ENCODE measurements at places on chromosomes 11 and 22.

- DNase-seq = no peak
Observed at GRCh38 chr11:4076774-4077173, 17.8 kb upstream of the RRM1 start.

GRCh38 chr22:37188901-37189466 lies 937 bp upstream of the C1QTNF6 start:
- DNase-seq = no peak

- DNase-seq = no peak
Observed at GRCh38 chr11:90218606-90219005, 4.2 kb downstream of the CHORDC1 start.

DNA sequence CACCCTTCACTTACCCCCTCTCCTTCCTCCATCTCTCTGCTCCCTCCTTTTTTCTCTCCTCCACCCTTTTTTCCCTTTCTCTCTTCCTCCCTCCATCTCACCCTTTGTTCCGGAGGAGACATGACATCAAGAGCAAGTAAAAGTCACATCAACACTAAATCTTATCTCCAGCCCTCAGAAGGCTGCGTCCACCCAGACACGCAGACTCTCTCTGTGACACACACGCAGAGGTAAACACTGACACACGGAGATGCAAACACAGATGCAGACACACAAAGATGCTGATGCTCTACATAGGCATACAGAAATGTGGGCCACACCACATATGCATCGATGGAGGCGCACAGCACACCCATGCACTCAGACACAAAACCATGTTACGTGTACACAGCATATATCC lies 27.0 kb downstream of the NRXN2 start:
- DNase-seq = no peak

GRCh38 chr11:116173506-116173905 lies 599.3 kb downstream of the BUD13 start:
- DNase-seq = no peak

- no peak for DNase-seq
Observed at GRCh38 chr11:91717169-91717568, 507.4 kb upstream of the FAT3 start.

DNA sequence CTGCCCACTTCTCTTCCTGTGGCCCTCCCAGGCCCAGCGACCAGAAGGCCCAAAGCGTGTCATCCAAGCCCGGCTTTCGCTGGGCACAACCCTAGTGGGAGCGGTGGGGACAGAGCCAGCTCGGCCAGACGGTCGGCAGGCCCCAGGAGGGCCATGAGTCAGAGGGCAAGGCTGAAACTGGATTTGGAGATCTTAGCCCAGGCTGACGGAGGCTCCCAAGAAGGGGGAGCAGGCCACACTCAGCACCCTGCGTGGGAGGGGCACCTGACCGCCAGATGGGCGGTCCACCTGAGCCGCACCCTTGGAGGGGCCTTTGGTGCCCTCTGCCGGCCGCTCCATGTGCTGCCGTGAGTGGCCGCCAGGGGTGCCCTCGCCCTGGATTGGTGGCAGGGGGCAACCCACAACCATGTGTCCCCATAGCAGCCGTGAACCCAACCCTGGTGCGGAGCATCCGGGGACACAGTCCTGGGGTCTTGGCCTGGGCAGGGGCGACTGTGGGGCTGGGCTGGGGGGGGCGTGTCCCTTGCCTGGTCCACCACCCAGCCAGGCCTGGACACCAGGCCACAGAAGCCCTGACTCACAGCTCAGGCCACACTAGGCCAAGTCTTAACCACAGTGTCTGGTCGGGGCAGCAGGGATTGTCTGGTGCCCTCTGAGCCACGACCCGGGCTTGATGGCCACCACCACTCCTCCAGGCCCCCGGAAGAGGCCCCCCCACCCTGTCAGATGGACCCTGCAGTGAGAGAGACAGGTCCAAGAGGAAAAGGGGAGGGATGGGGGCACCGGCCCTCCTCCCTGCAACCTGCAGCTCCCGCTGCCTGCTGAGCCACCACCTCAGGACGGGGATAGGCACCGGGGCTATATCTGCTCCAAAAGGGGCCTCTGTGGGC lies 19.2 kb upstream of the TALDO1 start:
- peak; percentile 91 for DNase-seq

- no peak for DNase-seq
Observed at GRCh38 chr22:32323513-32324164, 34.0 kb upstream of the RFPL3 start.

- no peak for DNase-seq
Observed at GRCh38 chr11:32109138-32109537, 18.3 kb downstream of the RCN1 start.

GRCh38 chr11:116840746-116841296 lies 3.4 kb upstream of the APOA1 start:
- no peak for DNase-seq

GRCh38 chr11:73273222-73273895 lies 1.2 kb downstream of the P2RY6 start:
- no peak for DNase-seq

- DNase-seq = no peak
Observed at GRCh38 chr11:66006134-66006890, 4.0 kb downstream of the BANF1 start.

DNA sequence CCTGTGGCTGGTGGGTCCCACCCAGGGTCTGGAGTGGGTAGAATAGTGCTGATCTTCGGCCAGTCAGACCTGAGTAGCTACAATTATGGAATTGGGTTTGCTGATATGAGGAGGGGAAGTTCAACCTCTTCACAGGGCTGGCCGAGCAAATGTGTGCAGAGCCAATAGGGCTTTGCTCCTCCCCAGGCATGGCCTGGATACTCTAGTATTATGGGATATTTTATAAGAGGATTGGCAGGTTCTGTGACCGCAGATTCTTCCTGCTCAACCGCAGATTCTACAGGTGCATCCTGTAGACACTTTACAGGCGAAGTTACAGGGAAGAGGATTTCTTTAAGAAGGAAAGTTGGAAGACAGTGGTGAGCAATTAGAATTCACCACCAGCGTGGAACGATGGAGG lies 44.3 kb downstream of the TBC1D22A start:
- DNase-seq = no peak

DNA sequence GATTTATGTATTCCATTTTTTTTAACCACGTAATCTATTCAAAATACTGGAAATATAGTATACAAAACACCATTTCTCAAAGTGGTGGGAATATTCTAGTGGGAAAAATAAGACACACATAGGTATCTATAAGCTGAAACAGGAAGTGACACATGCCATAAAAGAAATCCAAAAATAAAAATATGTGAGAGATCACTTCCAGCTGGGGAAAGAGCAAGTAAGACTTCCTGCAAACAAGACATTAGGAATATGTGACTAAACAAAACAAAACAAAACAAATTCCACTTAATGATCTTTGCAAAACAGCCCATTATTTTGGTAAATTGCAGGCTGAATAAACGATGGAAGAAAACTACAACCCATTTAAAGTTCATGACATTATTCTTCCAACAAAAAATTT lies 107.3 kb upstream of the CEP126 start:
- DNase-seq = no peak

All from small intestine (tissue), 16 donors.